Esophagus muscularis mucosa (tissue), 4 donors: ENCODE measurements at places on chromosomes 7 and 10. TPM values are rescaled to one million over a fixed set of nuclear protein-coding genes. Genes with fewer than 3 reads are reported as not detected.

DNA sequence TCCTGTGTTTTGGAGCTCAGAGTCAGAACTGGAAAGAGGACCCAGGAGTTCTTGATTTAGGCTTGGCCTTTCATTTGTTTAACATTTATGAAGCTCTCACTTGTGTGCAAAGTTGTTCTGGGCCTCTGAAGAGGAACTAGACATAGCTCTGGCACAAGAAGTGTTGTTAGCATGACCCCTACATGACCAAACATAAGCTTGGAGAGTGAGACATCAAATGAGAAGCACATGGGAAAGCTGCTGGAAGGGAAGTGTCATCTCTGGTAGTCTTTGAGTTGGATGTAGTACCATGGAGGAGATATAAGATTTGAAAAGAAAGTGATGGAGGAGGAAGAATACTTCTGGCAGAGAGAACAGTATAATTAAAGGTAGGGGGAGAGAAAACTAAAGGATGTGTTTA, 370.1 kb downstream of the ADRA2A start:
- no peaks in the 10 kb centered on the region for H3K36me3 ChIP-seq
- no peaks in the 10 kb centered on the region for H3K27me3 ChIP-seq
- no peak for DNase-seq
- H3K4me1 ChIP-seq, result no peaks in the 10 kb centered on the region
- H3K4me3 ChIP-seq, result no peak overlapping the region

OR2A1 gene
- total RNA-seq, result 0.17 TPM

- no peaks in the 10 kb centered on the region for H3K27me3 ChIP-seq
- no peak overlapping the region for H3K27ac ChIP-seq
- DNase-seq, result no peak
- peaks cover 14% of the 10 kb centered on the region for H3K4me1 ChIP-seq
Observed at GRCh38 chr7:14748461-14748860, 154.1 kb downstream of the DGKB start.

LRWD1 gene
- total RNA-seq, result 32.7 TPM
